ENCODE measurements at places on chromosomes 11 and 22.

DNA sequence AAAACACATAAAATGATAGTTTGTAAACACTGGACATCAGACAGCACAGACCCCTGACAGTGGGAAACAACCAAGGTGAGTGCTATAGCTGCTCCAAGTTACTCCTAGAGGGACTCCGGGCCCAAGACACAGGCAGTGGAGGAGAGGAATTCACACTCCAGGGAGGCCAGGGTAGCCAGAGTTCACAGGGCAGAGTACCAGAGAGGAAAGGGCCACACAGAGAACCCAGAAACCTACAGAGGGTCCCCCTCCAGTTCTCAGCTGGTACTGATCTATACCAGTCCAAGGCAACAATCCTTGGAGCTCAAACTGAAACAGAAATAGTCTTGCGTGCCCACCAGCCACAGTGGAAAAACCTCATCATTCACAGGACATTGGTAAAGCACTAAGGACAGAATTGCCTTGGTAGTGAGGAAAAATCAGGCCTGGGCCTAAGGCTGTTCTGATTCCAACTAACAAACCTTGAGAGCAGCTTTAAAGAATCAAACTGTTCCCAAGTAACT lies 7.6 kb downstream of the VPS37C start:
- DNase-seq: no peak

DNA sequence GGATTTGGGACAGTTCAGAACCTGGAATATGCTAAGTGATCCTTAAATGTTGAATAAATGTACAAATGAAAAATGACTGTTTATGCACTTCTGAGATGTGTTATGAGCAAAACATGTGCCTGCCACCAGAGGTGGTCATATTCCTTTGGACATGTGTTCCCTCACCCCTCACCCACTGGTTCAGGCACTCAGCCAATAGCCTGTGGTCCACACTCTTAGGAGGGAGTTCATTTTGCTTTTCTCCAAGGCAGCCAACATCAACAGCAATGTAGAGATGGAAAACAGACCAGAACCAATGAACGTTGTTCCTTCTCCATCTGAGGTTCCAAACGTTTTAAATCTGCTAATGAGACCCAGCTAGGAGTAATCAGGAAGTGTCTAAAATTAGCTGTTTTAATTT lies 44.0 kb downstream of the RPUSD4 start:
- peak; percentile 26 for DNase-seq

DNA sequence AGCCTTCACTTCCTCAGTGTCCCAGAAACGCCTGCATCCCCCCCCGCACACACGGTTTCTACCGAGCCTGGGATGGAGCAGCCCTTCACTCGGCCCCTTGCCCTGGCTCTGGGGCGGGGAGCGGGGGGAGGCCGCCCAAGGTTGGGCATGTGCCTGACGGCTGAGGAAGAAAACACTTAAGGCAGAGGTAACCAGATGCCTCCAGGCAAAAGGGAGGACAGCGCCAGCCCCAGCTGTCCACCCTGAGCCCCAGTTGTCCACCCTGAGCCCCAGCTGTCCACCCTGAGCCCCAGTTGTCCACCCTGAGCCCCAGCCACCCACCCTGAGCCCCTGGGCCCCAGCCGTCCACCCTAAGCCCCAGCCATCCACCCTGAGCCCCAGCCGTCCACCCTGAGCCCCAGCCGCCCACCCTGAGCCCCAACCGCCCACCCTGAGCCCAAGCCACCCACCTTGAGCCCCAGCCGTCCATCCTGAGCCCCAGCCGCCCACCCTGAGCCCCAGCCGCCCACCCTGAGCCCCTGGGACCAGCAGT lies 3.8 kb upstream of the TTLL8 start:
- DNase-seq: no peak

DNA sequence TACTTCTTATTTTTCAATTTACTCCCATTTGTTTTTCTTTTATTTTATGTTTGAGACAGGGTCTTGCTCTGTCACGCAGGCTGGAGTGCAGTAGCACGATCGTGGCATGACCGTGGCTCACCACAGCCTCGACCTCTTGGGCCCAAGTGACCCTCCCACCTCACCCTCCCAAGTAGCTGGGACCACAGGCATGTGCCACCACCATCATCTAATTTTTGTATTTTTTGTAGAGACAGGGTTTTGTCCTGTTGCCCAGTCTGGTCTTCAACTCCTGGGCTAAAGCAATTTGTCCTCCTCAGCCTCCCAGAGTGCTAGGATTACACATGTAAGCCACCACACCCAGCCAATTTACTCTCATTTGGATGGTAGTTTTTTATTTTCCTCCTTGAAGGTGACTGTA lies 679.3 kb upstream of the CCDC179 start:
- no peak for DNase-seq

DNA sequence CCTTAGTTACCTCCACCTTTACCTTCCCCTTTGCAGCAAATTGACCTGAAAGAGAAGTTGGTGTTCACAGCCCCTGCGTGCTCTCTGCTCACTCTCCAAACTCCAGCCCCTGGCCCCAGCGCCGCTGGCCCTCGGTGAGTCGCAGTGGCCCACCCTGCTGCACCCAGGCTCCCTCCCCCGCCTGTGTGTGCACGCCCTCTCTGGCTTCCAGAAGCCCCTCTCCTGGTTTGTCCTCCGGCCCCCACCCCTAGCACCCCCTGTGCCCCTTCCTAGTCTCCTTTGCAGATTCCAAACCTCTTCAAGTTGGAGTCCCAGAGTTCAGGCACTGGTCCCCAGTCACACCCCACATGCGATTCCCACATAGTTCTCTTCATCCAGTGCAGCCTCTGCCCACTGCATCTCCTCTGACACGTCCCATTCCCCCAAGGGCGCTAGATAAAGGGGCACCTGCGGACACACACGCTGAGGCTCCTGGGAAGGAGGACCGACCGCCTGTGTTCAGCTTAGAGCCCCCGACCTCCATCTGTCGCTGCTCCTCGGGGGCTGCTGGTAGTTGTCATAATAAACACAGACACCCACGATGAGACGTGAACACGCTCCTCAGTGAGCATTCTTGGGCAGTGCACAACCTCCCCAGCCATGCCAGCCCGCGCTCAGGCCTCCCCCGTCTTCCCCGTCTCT lies 1.5 kb upstream of the PHRF1 start:
- DNase-seq: no peak

- peak; percentile 92 for DNase-seq
Observed at GRCh38 chr22:46070803-46071450, 79.4 kb upstream of the PPARA start.

- no peak for DNase-seq
Observed at GRCh38 chr22:20465759-20466077, 28.1 kb upstream of the SCARF2 start.

DNA sequence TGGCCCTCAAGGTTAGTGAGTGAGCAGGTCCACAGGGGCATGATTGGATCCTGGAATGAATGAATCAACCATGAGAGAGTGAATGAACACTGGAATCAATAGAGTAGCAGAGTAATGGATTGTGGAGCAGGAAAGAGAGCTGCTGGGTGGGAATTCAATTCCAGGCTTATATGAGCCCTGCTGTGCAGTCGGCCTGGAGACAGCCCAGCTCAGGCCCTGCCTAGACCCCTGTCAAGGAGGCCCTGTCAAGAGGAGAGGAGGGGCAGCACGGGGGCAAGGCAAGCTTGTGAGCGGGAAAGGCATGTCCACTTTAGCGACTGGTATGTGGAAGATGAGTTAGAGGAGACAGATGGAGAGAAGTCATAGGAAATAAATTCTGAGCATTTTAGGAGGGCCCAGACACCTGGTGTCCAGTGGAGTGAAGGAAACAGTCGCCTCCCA lies 1.3 kb upstream of the FOLR1 start:
- DNase-seq: no peak

DNA sequence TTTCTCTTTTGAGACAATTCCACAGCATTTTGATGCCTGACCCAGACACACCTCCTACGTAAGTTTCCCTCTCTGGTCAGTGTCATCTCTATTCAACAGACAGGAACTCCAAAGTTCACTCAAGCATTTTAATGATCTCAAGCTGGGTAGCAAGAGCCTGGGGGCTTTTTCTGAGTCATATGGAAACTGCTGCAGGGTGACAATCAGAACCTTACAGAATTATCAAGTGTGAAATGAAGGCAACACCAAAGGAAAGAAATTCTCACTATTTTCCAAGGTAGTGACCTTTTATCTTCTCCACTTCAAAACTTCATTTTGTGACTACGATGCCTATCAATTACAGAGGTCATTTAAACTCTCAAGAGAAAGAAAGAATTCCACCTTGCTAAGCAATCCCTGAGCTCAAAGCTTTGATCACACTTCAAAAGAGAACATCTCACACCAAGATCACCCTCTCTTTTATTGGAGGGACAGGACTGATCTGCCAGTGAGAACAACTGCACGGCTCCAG lies 229.0 kb upstream of the ZC3H12C start:
- DNase-seq: no peak

DNA sequence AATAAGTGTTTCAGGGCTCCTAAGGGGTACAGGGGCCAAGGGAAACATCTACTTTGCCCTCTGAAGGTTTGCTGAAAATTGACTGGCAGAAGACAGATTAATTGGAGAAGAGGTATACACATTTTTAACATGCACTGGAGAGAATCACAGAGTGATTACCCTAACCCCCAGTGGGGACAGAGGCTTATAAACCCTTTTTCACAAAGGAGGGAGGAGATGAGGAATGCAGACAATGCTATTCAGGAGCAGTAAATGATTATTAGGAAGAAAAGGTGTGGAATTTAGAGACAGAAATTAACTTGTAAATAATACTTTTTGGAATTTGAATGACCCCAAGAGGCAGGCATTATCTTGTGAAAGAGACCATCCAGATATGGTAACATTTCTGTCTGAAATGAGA lies 582.4 kb upstream of the B3GAT1 start:
- no peak for DNase-seq

- DNase-seq: no peak
Observed at GRCh38 chr22:37183432-37184379, 4.3 kb downstream of the C1QTNF6 start.

DNA sequence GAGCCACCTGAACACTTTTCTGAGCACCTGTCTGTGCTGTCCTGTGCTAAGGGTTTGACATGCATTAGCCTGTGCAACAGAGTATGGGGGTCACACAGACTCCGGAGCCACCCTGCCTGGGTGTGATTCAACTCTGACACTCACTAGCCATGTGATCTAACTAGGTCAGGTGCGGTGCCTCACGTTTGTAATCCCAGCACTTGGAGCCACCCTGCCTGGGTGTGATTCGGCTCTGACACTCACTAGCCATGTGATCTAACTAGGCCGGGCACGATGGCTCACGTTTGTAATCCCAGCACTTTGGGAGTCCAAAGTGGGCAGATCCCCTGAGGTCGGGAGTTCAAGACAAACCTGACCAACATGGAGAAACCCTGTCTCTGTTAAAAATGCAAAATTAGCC lies 11.4 kb downstream of the UBE2L6 start:
- no peak for DNase-seq

DNA sequence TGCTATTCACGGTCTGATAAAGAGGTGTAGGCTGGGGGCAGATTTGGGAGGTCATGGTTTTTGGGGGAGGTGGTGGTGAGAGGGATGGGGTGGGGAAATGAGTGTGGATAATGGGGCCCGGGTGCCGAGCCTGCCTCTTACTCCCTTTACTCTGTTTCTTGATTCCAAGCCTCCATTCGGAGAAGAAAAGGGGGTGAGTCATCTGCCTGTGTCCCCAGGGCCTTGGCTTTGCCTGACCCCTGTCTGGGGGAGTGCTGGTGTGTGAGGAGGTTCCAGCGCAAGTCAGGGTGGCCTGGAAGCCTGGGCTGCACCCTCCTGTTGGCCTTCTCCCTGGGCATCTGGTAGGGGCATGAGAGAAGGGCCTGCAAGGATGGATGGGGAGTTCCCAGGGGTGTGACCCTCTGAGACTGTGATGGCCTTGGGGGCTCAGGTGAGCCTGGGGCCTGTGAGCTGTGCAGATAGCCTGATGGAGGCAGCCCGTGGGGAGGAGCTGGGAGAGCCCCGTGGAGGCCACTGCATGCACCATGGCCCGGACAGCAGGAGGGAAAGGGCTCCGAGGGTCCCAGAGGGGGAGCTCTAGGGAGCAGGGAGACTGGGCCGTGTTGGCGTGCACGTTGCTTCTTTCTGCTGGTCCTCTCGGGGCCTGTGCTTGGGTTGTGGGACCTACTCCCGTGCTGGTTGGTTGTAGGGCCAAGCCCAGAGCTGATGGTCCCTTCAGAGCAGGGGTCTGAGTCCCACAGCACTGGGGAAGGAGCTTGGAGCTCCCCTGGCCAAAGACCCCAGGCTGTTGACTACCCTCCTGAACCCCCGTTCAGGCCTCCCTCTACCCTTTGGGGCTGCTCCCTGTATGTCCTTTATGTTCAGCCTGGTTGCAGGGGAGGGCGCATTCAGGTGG lies 26.3 kb upstream of the ACR start:
- DNase-seq: no peak
